ENCODE measurements at places on chromosomes 16 and 17. TPM values are rescaled to one million over a fixed set of nuclear protein-coding genes. Genes with fewer than 3 reads are reported as not detected.

The TMEM235 gene
- total RNA-seq = not detected

The CRISPLD2 gene
- total RNA-seq = 23.5 TPM

The HOXB1 gene
- not detected for total RNA-seq

The KCNJ16 gene
- not detected for total RNA-seq

The PRAC1 gene
- total RNA-seq = not detected

The CD300E gene
- 0.38 TPM for total RNA-seq

DNA sequence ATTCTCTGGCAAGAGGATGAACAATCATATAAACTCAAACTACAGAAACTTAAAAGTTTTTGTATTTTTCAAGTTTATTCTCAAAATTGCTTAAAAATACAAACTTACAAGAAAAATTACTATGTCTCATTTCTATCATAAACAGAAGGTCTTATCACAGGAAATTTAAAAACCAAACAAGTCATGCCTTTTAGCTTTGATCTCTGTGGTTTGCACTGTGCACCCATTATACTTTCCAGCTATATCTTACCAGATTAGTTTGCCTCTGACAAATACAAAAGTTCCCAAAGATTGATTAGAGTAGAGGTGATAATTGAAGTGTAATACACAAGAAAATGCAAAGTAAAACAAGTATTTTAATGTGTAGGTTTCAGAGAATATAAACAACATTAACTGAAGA is 117.4 kb downstream of the MYO1D start:
- DNase-seq = no peak

DNA sequence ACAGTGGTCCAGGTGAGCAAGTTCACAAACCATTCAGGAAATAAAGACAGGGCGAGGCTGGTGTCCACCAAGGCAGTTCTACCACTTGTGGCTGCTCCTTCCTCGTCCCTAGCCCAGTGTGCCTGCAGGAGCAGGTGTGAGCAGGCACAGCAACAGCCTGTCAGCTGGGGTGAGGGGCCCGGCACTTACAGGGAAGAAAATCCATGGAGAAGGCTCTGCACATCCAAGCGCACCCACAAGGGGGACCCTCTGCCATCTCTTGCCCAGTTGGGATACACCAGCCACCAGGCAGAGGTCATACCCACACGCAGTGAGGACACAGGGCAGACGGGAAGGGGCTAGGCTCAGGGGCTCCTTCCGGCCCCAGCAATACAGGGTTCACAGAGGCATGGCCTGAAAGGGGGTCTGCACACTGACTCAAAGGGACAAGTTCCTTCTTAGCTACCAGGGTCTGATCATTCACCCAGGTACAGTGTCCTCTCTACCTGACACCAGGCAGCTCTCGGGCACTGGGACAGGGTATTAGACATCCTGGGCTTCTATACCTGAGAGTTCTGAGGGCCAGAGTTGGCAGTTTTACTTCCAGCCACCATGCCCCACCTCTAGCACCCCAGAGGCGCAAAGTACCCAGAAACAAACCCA is 27.0 kb downstream of the CDIP1 start:
- peak; percentile 71 for DNase-seq

DNA sequence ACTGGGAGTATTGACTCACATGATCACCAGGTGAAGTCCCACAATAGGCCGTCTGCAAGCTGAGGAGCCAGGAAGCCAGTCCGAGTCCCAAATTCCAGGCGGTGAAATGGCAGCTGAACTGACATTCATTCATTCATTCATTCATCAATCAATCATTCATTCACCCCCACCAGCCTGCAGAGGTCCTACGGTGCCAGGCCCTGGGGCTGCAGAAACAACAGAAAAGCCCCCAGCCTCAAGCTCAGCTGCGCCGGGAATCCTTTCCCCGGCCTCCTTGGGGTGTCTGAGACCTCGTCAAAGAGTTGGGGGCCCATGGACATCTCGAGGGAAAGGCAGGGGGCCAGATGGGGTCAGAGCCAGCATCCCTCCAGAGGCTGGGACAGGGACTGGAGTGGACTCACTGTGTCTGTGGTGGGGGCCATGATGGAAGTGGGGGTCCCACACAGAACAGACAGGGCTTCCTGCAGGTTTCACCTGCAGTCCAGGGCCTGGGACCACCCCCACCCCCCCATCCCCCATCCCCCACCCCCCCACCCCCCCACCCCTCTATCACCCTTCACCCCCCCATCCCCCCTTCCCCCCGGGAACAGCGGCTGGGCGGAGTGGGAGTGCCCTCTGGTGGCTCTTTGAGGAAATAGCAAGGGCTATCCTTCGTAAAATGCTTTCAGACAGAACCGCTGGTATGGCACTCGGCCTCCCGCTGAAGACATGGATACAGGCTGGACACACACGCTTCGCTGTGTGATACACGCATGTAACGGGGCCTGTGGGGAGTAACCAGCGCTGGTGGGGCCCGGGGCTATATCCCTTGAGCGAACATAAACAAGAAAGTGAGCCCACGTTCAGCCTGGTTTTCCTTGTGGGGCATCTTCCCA is 8.5 kb upstream of the ZC3H18 start:
- DNase-seq = peak; percentile 53

DNA sequence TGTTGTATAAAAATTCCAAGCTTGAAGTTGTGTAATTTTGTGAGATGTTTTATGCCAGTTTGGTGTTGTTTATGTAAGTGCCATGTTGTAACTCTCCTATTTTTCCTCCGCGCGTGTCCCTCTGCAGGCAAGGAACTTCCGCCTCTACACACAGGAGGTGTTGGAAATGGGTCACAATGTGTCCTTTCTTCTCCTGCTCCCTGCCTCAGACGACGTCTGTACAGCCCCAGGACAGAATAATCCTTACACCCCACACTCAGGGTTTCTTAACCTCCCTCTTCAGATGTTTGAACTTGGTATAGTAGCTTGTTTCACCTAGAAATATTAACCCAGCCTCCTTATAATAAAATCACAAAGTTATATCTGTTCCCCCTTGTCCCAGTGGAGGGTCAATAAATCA is 111.3 kb upstream of the NOG start:
- DNase-seq = no peak

DNA sequence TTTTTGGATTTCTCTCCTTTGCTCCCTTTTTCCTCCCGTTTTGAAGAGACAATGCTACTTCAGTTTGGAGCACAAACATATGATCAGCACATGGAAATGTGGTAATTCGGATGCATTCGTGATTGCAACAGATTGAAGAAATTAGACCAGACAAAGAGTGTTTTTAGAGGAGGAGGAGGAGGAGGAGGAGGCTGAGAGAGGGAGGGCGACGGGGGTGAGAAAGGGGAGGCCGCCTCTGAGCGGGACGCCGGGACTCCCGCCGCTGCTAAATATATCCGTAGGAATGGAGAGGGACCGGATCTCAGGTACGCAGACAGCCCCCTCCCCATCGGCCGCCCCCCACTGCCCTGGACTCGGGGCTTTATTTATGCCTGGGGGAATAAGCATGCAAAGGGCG is 179.3 kb downstream of the SEC14L1 start:
- DNase-seq = peak; percentile 58

DNA sequence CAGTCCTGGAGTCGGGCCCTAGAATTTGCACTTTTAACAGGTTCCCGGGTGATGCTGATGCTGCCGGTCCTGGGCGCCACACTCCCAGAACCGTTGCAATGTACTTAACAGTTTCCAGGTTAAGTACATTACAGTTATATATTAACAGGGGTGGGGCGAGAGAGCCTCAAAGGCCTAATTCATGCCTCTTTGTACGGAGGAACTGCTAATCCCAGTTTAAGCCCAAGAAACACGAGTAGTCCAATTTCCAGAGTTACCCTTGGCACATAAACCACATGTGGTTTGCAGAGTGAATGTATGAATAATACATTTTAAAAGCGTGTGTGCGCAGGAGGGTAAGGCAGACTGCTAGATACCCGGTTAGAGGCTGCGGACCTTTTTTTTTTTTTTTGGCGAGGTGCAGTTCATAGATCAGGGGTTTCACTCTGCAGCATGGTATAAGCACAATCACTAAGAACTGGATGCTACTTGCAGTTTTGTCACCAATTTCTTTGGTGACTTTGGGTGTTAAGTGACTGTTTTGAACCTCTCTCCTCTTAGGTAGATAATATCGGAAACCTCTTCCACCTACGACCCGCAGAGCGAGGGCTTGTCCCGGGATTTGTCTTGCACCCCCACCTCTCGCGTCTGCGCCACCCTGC is 713 bp downstream of the COX11 start:
- DNase-seq = no peak

GRCh38 chr17:19744922-19745757 is 3.0 kb downstream of the ALDH3A1 start:
- DNase-seq = peak; percentile 96

DNA sequence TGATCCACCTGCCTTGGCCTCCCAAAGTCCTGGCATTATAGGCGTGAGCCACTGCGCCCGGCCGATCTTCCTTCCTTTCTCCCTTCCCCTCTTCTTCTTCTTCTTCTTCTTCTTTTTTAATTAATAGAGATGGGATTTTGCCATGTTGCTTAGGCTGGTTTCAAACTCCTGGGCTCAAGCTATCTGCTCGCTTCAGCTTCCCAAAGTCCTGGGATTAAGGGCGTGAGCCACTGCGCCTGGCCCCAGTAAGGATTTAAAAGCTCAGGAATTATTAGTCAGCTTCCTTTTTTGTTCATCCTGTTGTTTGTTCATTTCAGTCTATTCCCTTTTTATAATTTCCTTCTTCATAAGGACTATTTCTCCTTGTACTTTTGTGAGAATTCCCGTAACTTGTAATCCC is 32.7 kb upstream of the LRRC37A start:
- DNase-seq = no peak

- DNase-seq = no peak
Observed at GRCh38 chr16:11024333-11025053, 80.1 kb downstream of the CLEC16A start.

DNA sequence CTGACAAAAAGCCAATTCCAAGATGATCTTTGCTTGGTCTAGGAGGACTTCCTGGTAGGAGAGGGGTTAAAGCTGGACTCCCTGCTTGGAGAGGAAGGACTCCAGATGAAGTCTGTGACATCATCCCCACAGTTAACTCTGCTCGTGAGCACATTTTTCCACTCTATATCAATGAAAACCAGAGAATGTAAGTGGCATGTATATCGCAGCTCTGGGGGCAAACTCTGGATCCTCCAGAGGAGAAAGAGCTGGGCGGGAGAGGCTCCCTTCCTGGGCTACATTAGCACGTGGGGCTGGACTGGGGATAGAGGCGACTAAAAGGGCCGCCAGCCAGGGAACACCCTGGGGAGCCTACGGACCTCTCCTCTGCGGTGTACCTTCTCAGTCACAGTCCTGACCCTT is 34.1 kb downstream of the HIC1 start:
- no peak for DNase-seq

- no peak for DNase-seq
Observed at GRCh38 chr16:53821957-53822625, 118.1 kb downstream of the FTO start.

GRCh38 chr17:39175695-39176093 is 9.7 kb upstream of the ARL5C start:
- no peak for DNase-seq

GRCh38 chr17:62666801-62667591 is 39.5 kb downstream of the MRC2 start:
- DNase-seq = no peak

GRCh38 chr17:66955821-66956220 is 8.7 kb upstream of the CACNG4 start:
- no peak for DNase-seq

Data from Right ventricle myocardium superior (tissue), 1 donor.